ENCODE measurements at places on chromosomes 2 and 18. TPM values are rescaled to one million over a fixed set of nuclear protein-coding genes. Genes with fewer than 3 reads are reported as not detected.
A peak's percentile ranks its signal among the peaks of the same experiment; 100 is the strongest.

DNA sequence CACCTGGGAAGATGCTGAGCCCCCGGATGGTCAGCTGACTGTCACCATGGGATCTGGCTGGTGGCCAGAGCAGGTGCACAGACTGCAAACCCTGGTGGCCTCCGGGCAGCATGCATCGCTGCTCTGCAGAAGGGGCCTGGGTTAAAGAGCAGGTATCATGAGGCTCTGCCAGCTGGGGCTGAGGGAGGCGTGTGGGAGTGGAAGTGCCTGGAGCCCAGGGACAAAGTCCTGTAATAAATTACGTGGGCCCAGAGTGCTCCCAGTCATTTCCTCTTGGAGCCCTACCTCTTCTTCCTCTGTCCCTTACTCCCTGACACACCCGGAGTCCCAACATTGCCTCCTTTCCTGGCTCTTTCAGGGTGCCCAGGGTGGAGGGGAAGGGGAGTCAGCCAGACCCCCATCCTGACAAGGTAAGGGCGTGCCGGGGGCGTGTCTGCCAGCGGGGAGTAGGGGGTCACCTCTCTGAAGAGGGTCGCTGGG is at the start of gene MYO7B:
Gene MYO7B, plus strand, starts transcription at position 262 of the 480 bp plus-strand sequence. CDS start 24,040 bp downstream, outside the sequence.
- no peak for DNase-seq

The STEAP3 gene
- total RNA-seq = 34.5 TPM

The OR6B2 gene
- not detected for total RNA-seq

DNA sequence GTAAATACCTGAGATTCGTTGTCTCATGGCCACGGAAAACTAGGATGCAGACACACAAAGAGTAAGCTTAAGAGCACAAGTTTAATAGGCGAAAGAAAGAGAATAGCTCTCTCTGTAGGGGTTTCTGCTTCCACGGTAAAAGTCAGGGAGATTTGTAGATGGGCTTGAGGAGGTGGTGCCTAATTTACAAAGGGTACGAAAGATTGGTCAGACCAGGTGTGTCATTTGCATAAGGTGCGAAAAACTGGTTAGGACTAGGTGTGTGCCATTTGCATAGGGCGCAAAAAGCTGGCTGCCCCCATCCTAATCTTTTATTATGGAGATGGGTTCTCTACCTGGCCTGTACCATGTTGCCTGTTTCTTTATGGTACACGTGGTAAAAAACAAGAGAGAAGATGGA is 170.5 kb upstream of the DOK6 start:
- no peak for DNase-seq

DNA sequence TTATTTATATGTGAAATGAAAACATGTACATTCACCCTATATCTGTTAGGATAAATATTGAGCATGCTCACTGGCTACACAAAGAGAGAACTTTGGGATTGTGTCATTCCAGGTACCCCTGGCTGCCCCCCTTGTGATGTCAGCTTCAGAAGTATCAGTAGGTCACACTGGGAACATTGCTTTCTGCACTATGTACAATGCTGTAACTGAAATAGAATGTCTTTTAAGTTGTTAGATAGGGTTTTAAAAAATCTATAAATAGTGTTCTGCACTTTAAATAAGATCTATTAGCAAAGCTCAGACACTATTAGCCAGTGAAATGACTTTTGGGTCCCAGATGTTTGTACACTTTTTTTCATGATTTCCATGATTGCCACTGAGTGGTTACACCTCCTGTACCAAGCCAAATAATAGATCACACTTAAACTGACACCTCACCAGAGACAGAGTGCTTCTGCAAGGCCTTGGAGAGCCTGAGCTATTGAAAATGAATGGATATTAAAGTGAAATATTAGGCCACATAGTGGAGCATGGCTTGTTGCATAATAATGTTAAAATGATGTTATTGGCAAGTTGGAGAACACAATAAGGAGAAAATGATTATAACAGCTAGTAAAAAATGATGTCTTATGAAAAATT is 297.0 kb upstream of the NXPH2 start:
- no peak for DNase-seq

The MC4R gene
- total RNA-seq = not detected

- peak; percentile 37 for DNase-seq
Observed at GRCh38 chr2:197198890-197199289, 111.7 kb downstream of the ANKRD44 start.

Measured in ascending aorta (tissue), 2 donors.